Cortex of kidney (tissue), 1 donor: ENCODE measurements at places on chromosomes 1 and 21.

DNA sequence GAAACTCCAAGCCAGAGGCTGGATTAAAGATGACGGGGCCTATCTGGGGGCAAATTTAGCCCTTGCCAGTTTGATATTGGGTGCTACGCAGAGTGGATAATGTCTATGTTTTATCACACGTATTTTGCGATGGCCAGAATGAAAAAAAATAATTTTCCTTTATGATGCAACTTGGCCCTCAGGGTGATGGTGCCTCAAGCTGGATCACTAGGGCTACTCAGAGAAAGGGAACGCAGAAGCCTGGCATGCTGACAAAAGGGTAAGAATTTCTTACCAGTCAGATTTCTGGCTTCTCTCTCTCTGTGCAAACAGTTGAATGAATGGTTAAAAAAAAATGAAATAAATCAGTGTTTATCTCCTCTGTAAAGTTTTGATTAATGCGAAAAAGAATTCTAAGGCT is 32.6 kb upstream of the NEK2 start:
- no peak for DNase-seq

GRCh38 chr1:62280150-62280549 is 39.1 kb downstream of the KANK4 start:
- DNase-seq, result no peak

DNA sequence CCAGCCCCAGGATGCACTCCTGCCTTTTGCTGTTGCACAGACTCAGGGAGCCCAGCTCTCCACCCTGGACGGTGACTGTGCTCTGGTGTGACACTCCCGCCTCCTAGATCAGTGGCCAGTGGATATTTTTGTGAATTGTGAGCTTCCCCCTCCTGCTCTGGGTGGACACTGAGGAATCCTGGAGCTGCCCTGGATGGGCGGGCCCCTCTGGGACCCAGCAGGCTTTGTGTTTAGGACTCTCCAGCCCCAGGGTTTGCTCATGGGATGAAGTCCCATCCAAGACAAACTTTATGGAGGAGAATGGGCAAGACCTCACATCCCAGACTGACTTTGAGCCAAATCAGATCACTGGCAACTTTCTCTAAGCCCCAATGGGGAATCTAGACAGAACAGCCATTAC is 16.1 kb downstream of the SLC6A9 start:
- no peak for DNase-seq

DNA sequence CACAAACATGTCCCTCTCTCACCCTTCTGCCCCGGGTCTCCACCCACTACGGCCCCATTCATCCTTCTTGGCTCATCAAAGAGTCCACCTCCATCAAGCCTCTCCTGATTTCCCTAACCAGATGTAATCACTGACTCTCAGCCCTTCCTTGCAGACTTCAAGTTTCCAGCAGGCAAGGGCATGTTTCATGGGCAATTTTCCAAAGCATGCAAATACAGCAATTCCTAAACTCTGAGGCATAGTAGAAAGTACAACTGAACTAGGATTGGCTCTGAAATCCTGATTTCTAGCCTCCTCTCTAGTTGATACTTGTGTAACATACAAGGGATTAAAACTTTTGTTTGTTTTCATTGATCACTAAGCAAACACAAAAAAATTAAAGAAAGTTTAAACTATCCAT is 109.1 kb upstream of the GADD45A start:
- DNase-seq, result no peak

DNA sequence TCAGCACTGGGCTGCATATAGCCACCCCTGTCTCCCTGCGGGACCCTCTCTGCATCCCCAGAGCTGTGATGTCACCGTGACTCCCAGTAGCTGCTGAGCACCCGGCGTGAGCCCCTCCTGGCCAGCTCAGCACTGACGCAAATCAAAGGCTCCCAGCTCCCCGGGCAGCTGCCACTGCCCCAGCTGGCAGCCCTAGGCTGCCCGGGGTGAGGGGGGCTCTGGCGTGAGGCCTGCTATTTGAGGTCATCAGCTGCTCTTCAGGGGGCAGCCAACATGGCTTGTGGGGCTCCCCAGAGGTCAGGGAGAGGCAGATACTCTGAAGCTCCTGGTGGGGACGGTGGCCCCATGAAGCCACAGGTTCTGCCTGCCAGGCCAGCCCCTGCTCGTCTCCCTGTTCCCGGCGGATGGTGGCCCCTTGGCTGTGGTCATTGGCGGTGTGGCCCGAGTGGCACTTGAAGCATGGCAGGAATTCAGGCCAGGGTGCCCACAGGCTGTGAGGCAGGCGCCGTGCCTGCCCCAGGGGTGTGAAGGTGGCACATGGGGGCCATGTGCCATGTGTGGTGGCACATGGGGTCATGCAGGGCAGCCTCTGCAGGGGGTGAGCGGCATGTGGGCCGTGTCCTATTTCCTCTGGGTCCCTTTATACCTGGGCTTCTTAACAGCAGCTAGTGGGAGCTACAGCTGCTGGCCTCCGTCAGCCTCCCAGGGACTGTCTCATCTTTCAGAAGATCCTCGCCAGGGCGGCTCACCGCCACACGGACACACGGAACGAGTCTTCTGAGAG is 85.4 kb downstream of the SIK1 start:
- no peak for DNase-seq
